ENCODE measurements at places on chromosomes 7 and 10.

- H3K4me1 ChIP-seq, result no peaks in the 10 kb centered on the region
- no peak overlapping the region for H3K27ac ChIP-seq
- H3K4me3 ChIP-seq, result no peak overlapping the region
- H3K27me3 ChIP-seq, result no peaks in the 10 kb centered on the region
Measured at GRCh38 chr10:104614245-104614831, 26.8 kb upstream of the SORCS3 start.

DNA sequence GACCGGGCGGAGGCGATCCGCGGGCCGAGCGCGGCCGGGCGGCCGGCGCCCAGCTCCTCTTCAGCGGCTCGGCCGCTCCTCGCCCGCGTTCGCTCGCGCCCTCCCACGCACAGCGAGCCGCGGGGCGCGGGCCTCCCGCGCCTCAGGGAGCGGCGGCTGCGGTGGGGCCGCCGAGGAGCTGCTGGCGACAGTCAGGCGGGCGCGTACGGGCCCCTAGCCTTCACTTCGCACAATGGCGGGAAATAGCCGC lies at the start of gene MCMBP:
Gene MCMBP, minus strand, starts transcription at position 234 of the 250 bp plus-strand sequence. CDS start 259 bp downstream, outside the sequence.
- no peaks in the 10 kb centered on the region for H3K27me3 ChIP-seq
- H3K36me3 ChIP-seq, result no peaks in the 10 kb centered on the region
- no peaks in the 10 kb centered on the region for H3K4me1 ChIP-seq
- H3K27ac ChIP-seq, result peak within 1 kb of the TSS; percentile 90

- H3K36me3 ChIP-seq, result no peaks in the 10 kb centered on the region
- peaks cover 2% of the 10 kb centered on the region for H3K4me1 ChIP-seq
- H3K27me3 ChIP-seq, result no peaks in the 10 kb centered on the region
- DNase-seq, result peak; percentile 77
Measured at GRCh38 chr7:150388709-150389531, 9.8 kb downstream of the ZNF775 start.

DNA sequence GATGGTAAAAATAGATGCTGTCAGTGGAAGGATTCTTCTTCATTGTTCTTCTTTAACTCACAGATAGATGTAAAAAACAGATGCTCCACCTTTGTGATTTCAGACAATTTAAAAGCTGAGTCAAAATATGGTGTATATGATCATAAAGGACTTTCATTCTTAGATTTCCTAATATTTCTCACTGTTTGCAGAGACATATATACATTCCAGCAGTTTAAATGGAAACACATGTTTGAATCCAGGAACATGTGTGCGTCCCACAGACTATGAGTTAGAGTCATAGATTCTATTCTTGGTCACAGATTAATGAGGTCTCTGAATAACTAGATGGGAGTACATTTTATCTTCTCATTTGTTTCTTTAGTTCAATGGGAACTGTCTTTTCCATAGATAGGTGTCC lies 109.6 kb downstream of the BICC1 start:
- H3K27ac ChIP-seq, result peak overlapping the region; percentile 17
- no peaks in the 10 kb centered on the region for H3K36me3 ChIP-seq
- H3K4me1 ChIP-seq, result no peaks in the 10 kb centered on the region
- no peak for DNase-seq
- no peak overlapping the region for H3K4me3 ChIP-seq

DNA sequence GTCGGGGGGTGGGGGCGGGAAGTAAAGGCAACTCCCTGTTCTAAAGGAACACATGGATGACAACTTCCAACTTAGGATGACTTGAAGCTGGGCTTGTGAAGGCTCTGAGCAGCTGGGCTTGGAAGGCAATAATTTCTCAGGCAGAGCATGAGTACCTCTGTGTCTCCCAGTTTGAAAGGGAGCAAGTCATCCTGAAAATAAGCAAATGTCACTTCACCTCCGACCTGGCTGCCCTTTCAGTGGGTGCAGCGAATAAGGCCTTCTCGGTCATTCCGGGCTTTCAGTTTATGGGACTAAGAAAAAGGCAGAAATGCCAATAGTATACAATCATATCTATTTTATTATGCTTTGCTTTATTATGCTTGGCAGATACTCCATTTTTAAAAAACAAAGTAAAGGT lies 15.3 kb upstream of the ADAMTS14 start:
- no peaks in the 10 kb centered on the region for H3K27me3 ChIP-seq
- no peak overlapping the region for H3K27ac ChIP-seq
- no peaks in the 10 kb centered on the region for H3K36me3 ChIP-seq
- H3K4me1 ChIP-seq, result no peaks in the 10 kb centered on the region
- H3K4me3 ChIP-seq, result no peak overlapping the region

DNA sequence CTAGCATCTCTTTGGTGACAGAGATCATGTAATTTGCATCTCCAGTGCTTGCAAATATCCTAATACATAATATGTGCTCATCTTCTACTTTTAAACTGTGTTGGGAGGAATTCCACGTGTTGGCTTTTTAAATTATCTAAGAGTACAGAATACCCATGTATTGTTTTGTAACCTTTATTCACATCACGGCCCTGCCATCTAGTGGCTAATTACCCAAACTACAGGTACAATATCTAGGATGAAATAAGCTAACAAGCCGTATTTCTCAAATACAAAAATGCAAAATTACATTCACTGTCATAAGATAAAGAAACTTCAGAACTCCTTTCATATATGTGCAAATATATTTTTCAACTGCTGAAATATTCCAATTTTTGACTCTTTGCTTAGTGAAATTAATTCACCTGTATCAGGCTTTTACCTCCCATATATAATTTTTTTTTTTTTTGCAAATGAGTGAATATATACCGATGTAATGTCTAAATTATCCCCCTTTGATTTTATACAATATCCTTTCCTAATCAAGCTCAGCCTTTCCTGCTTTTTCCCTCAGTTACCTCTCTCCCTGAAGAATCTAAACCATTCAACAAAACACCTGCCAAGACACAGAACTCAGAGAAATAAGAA lies 30.3 kb upstream of the LSM8 start:
- H3K4me3 ChIP-seq, result no peak overlapping the region
- no peaks in the 10 kb centered on the region for H3K4me1 ChIP-seq
- no peak overlapping the region for H3K27ac ChIP-seq
- DNase-seq, result no peak
- H3K27me3 ChIP-seq, result no peaks in the 10 kb centered on the region

DNA sequence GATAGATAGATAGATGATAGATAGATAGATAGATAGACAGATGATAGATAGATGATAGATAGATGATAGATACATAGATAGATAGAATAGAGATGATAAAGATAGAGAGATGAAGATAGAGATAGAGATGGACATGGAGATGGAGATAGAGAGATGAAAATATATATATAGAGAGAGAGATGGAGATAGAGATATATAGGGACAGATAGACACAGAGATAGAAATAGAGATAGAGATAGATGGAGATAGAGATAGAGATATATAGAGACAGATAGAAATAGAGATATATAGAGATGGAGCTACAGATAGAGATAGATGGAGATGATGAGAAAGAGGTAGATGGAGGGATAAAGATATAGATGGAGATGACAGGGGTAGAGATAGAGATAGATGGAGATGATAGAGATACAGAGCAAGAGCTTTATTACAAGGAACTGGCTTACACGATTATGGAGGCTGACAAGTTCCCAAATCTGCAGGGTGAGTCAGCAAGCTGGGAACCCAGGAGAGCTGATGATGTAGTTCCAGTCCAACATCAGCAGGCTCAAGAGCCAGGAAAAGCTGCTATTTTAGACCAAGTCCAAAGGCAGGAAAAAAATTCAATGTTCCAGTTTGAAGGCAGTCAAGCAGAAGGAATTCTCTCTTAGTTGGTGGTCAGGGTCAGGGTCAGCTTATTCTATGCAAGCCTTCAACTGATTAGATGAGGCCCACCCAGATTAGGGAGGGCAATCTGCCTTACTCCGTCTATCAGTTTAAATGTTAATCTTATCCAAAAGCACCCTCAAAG lies 37.1 kb downstream of the CAV1 start:
- peaks cover 4% of the 10 kb centered on the region for H3K36me3 ChIP-seq
- DNase-seq, result peak; percentile 92
- H3K4me3 ChIP-seq, result no peak overlapping the region
- no peaks in the 10 kb centered on the region for H3K27me3 ChIP-seq
- peaks cover 13% of the 10 kb centered on the region for H3K4me1 ChIP-seq

GRCh38 chr7:81036057-81036456 lies 117.2 kb upstream of the SEMA3C start:
- no peaks in the 10 kb centered on the region for H3K4me1 ChIP-seq
- no peak for DNase-seq
- no peak overlapping the region for H3K27ac ChIP-seq
- no peak overlapping the region for H3K4me3 ChIP-seq

- DNase-seq, result no peak
- no peaks in the 10 kb centered on the region for H3K36me3 ChIP-seq
- H3K4me1 ChIP-seq, result no peaks in the 10 kb centered on the region
- H3K27me3 ChIP-seq, result no peaks in the 10 kb centered on the region
- no peak overlapping the region for H3K4me3 ChIP-seq
Measured at GRCh38 chr7:156986378-156986777, 24.1 kb downstream of the MNX1 start.

DNA sequence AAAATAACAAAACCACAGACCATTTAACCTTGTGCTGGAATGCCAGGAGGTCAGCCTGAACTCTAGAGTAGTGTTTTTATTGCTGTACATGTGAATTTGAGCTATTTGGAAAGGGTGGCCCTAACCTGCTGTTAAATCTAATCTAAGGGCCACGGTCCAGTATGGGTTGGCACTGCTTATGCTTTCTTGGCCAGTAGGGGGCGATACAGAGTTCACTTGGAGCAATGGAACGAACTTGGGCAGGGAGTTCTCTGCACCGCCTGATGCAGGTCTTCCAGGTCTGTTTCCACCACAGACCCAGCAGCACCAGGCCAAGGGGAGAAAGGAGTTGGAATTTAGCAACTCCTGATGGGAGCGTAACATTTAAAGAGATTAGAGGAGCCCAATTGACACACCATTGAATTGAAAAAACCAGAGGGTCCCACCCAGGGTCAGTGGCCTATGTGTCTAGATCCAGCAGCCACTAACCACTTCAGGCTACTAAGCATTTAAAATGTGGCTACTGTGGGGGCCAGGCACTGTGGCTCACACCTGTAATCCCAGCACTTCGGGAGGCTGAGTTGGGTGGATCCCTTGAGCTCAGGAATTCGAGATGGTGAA lies 75.7 kb upstream of the EFCAB10 start:
- H3K4me3 ChIP-seq, result no peak overlapping the region
- peaks cover 6% of the 10 kb centered on the region for H3K36me3 ChIP-seq
- H3K27ac ChIP-seq, result no peak overlapping the region
- no peak for DNase-seq
- no peaks in the 10 kb centered on the region for H3K27me3 ChIP-seq

GRCh38 chr7:33814936-33815335 lies 90.4 kb upstream of the BMPER start:
- DNase-seq, result no peak
- no peaks in the 10 kb centered on the region for H3K36me3 ChIP-seq
- H3K27ac ChIP-seq, result peak overlapping the region; percentile 52
- peak overlapping the region; percentile 32 for H3K4me3 ChIP-seq

DNA sequence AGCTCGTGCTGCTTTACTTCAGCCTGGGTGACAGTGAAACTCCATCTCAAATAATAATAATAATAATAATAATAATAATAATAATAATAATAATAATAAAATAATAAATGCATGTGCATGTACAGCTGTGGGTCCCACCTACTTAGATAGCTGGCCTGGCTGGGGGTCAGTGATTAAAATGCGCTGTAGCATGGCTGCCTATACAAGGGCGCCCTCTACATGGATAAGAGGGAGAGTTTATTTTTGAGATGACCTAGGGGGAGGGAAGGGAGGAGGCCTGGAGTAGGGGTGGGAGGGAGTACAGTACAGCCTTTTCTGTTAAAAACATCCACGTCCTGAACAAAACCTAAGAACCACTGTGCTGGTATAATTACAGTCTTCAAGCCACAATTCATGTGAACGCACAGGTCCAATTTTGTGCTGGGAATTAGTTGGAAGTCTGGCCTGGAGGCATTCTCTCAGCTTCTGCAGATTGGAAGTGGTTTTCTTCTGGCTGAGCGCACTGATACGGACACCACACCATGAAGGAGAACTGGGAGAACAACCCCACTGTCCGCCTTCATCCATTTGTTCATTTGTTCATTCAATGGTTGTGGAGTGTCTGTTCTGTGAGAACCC lies 146.5 kb downstream of the TMEM178B start:
- no peaks in the 10 kb centered on the region for H3K4me1 ChIP-seq
- H3K4me3 ChIP-seq, result no peak overlapping the region
- H3K36me3 ChIP-seq, result no peaks in the 10 kb centered on the region
- no peak for DNase-seq
- no peak overlapping the region for H3K27ac ChIP-seq
- no peaks in the 10 kb centered on the region for H3K27me3 ChIP-seq

DNA sequence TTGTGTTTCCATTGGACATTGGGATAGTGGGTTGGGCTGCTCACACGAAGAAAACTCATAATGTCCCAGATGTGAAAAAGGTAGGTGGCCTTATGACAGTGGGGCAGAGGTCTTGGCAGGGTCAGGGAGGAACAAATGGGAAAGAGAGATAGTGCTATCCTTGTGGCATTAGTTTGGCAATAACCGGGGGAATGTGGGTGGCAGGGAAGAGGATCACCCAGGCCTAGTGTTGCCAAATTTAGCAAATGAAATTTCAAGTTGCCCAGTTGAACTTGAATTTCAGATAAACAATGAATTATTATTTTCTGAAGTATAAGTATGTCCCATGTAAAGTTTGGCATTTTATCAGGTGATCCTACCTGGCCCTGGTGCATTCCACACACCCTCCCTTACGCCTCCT lies 789 bp downstream of the PDE6C start:
- no peaks in the 10 kb centered on the region for H3K4me1 ChIP-seq
- H3K27ac ChIP-seq, result no peak overlapping the region
- no peak for DNase-seq
- no peaks in the 10 kb centered on the region for H3K27me3 ChIP-seq
- no peak overlapping the region for H3K4me3 ChIP-seq

- no peak overlapping the region for H3K4me3 ChIP-seq
- no peaks in the 10 kb centered on the region for H3K4me1 ChIP-seq
- no peak for DNase-seq
- no peaks in the 10 kb centered on the region for H3K27me3 ChIP-seq
- H3K27ac ChIP-seq, result no peak overlapping the region
Measured at GRCh38 chr7:145313551-145313950, 477.7 kb upstream of the TPK1 start.

- peak overlapping the region; percentile 66 for H3K27ac ChIP-seq
- H3K4me1 ChIP-seq, result peaks cover 10% of the 10 kb centered on the region
- H3K36me3 ChIP-seq, result no peaks in the 10 kb centered on the region
- DNase-seq, result peak; percentile 74
- H3K4me3 ChIP-seq, result peak overlapping the region; percentile 8
Measured at GRCh38 chr10:72702868-72703581, 11.1 kb downstream of the MCU start.

DNA sequence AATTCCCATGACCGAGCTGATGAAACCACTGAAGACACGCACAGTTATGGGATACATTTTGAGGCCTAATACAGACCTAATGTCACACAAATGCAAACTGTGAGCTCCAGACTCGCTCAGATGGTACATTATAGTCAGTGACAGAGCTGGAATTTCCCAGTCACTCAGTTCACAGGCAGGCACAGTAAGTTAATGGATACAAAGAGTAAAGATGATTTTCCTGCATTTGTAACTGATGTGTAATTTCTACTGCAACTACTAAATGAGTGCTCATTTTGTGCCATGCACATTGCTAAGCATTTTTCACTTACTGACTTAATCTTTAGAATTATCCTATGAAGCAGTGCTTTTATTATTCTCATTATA lies 56.5 kb downstream of the ENO4 start:
- H3K27me3 ChIP-seq, result no peaks in the 10 kb centered on the region
- H3K4me1 ChIP-seq, result no peaks in the 10 kb centered on the region
- H3K36me3 ChIP-seq, result no peaks in the 10 kb centered on the region
- no peak overlapping the region for H3K4me3 ChIP-seq
- H3K27ac ChIP-seq, result no peak overlapping the region
- no peak for DNase-seq

- no peaks in the 10 kb centered on the region for H3K27me3 ChIP-seq
- H3K4me3 ChIP-seq, result no peak overlapping the region
- H3K36me3 ChIP-seq, result peaks cover 21% of the 10 kb centered on the region
Measured at GRCh38 chr10:132363921-132364593, 32.1 kb downstream of the LRRC27 start.

All from ascending aorta (tissue), 2 donors.